ENCODE measurements at places on chromosomes 12 and 14.

DNA sequence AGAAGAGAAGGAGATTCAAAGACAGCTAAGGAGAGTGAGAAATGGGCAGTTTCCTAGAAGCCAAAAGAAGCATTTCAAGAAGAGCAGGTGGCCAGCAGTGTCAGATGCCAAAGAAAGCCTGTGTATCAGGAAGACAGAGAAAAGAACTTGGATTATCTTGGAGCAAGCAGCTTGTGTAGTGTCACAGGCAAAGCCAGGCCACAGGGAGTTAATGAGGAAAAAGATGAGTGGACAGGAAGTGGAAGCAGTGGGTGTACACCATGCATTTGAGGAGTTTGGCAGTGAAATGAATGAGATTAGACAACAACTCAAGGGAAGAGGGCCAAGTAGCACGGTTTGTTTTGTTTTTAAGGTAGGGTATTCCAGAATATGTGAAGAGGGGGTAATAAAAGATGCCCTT, 5.6 kb upstream of the MYH7 start:
- DNase-seq = no peak

- DNase-seq = no peak
Measured at GRCh38 chr12:92827836-92828431, 101.2 kb downstream of the EEA1 start.

DNA sequence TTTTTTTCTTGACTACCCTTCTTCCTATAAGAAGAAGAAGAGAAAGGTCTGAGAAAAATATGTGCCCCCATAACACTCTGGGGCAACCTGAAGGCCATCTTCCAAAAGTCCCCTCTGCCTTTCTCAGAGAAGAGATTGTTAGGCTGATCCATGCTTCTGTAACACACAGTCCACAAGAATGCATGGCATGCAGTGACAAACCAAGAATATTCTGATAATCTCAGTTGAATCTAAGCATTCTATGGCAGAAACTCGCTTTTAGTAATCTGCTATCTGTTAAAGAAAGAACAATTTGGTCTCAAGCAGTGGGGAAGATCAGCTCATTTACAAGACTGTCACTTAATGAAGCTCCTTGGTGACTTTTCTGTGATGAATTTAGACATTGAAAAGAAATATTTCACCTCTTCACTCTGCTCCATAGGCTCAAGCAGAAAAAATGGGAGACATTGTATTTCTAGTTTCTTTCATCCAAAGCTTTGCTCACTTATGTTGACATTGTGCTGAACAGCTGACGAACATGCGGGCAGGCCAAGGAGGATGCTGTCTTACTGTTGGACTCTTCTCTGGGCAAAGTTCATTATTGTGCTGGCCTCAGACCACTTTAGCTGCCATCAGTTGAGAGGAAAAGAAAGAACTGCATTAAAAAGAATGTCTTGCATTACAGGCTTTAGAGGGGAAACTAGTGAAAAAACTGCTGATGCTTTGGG, 957.1 kb downstream of the DIO2 start:
- no peak for DNase-seq

DNA sequence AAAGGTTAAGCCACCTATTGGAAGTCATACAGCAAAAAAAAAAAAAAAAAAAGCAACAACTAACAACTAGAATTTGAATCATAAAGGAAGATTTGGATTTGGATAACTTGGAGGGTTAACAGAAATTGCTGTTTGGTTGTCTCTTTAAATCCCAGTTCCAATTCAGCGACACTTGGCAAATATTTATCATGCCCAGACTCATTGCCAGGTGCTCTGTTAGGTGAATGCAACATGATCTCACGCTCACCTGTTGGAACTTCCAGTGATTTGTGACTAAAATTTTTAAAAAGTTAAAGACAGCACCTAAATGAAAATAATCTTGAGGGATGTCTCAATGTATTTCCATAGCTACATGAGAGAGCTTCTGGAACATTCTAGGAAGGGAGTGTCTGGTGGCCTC, 103.7 kb downstream of the TBX3 start:
- no peak for DNase-seq
